ENCODE measurements at places on chromosomes 6 and 20.

GRCh38 chr6:56204134-56204533 lies 43.2 kb downstream of the COL21A1 start:
- DNase-seq = no peak

DNA sequence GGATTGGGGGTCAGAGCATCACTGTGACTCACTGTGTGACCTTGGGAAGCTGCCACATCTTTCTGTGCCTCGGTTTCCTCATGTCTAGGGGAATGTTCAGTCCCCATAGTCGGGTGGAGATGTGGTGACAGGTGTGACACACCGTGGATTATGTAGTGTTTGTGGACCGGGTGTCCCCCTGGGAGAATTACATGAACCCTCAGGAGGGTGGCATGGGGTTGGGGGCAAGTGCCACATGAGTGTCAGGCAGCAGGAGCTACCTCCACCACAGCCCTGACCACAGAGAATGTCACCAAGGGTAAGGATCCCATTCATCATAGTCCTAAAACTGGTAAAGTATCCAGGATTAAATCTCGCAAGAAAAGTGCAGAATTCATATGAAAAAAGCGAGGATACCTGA lies 23.2 kb downstream of the SUN5 start:
- no peak for DNase-seq

GRCh38 chr20:25637247-25637646 lies 13.4 kb upstream of the NANP start:
- DNase-seq = no peak

DNA sequence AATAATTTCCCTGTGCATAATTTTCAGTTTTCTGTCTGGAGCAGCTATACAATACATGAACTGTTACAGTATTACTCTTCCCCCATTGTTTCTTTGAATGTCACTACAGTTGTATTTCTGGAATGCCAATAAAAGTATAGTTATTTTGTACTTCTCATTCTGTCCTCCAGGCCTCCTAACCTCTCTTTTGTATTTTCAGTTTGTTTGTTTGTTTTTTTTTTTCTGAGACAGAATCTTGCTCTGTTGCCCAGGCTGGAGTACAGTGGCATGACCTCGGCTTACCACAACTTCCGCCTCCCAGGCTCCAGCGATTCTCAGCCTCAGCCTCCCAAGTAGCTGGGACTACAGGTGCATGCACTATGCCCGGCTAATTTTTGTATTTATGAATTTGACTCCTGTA lies 16.8 kb upstream of the ARID1B start:
- DNase-seq = no peak

DNA sequence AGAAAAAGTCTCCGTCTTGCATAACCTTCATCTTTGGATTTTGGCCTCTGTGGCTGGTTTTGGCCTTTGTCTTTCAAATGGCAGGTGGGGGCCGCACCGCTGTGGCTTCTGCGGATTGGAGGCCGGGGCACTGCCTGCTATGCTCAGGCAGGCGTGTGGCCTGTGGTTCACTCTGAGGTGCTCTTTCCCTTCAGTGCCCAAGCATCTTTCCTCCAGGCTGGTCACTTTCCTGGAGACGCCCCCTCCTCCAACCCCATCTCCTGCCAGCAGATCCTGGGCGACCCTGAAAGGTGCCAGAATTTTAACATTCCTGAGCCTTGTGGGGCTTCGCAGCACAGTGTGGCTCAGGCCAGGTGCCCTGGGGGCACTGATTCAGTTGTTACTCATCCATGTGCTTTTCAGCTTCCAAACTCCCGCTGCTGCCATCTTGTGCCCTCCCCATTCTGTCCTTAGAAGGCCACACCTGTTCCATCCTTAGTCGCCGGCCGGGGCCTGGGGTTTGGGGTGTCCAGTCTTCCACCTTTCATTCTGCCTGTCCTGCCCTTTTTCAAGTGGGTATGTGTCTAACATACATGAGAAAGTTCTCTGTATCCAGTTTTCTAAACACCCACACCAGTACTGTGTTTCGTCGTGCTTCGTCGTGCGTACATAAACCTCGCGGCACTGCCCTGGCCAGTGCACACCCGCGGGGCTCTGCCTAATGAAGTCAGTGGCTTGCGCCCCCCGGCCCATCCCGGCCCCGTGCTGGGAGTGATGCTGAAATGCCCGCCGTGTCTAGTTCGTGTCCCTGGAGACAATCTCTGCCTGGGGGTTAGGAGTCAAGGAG lies 12.1 kb downstream of the SS18L1 start:
- no peak for DNase-seq

DNA sequence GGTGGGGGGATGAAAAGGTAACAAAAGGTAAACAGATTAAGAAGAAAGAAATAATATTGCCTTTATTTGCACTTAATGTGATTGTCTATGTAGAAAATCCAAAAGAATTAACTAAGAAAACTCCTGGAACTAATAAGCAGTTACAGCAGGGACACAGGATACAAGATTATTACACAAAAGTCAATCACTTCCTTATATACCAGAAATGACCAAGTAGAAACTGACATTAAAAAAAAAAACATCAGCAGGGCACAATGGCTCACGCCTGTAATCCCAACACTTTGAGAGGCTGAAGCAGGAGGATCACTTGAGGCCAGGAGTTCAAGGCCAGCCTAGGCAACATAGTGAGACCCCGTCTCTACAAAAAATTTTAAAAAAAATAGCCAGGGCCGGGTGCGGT lies 123.2 kb upstream of the RIPOR2 start:
- no peak for DNase-seq

Data from renal pelvis (tissue), 12 donors.